ENCODE measurements at places on chromosomes 7 and 10. TPM values are rescaled to one million over a fixed set of nuclear protein-coding genes. Genes with fewer than 3 reads are reported as not detected.

DNA sequence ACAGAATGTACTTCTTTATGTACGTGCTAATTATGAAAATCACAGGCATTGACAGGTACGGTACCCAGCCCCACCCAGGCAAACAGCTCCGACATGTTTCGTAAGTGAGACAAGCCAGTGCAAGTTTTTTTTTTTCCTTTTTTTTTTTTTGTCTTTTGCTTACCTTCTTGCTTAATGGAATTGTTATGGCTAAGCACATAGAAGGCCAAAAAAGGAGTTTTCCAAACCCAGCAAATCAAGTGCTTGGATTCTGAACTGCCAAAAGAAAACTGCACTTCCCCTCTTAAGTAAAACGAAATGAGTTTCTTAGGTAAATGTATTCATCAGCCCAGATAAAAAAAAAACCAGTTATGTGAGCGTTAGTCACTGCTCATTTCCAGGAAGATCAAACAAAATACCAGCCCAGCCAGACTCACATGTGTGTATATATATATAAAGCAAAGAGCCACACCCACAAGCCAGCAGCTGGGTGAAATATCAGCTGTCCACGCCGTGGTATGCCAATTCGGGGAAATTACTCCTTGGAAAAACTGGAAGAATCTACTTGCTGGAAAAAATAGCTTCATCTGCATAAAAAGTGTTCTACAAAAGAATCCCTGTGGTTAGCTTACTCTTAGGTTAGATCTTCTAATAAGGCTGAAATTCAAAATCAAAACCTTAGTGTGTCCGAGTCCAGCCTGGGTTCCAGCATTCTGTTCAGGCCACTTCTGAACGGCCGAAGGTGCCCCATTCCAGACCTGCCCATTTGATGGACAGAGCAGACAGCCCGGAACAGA is 8.0 kb downstream of the KLF6 start:
- no peak for DNase-seq

DNA sequence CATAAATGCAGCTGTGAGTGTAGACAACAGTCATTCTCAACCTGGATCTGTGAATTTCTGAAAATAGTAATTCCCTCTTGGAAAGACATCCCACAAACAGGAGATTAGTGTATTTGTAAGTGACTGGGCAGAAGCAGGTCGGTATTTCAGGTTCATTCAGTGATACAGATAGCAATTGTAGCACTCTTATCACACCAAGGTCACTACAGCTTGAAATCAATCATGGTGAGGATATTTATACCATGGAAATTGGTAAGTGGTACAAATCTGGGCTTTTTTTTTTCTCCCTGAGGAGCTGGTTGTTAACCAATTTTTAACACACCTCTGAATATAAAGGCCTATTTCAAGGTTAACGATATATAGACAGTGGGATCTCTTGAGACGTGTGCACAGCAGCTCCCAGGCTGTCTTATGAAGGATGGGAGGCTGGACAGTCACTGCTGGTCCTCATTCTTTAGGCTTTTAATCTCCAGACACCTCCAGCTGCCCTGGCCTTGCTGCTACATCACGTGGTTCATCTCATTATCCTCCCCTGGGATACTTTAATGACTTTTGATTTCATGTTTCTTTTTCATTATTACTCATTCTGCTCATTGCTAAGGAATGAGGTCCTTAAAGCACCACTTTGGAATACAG is 87.1 kb downstream of the ITGA8 start:
- DNase-seq, result no peak

DNA sequence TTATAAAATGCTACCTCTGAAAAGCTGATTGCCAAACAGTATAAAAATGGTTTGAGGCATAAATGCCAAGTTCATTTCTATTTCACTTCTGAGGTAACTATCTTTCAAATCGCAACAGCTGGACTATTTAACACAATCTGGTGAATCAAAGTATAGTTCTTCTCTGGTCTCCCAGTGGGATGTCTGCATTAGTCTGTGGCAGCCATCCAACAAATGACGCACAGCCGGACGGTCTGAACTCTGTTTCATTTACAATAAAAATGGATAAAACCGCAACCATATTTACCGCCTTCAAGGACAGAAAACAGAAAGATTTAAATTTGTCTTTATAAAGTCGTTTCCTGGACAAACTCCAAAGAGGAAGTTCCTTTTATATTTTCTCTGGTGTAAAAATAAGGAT is 41.9 kb downstream of the ENO4 start:
- no peak for DNase-seq

GRCh38 chr7:100516135-100516812 is 22.7 kb upstream of the AGFG2 start:
- DNase-seq, result no peak

DNA sequence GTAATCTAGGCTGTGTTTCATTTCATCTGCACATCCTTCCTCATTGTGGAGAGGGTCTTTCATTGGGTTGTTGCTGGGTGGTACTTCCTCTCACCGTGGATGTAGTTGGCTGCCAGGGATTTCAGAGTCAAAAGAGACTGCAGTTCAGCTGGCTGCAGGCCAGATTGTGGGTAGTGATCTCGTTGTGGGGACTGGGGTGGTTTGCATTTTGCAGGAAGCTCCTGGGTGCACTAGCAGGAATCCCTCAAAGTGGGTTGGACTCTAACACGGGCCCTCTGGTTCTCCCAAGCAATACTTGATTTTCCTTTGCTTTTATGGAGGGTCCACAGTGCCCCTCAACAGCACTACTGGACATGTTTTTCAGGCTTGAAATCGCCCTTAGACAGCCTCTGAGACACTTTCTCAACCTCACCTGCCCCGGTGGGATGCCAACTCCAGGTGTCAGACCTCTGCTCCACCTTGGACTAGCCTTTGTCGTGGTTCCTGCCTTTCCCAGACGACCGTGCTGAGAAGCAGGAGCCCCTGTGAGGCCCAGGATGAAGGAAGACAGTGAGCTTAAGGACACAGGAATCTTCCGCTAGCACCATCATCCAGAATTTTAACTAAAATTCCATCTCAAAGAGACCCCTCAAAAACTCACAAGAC is 23.9 kb upstream of the ZNF273 start:
- no peak for DNase-seq

PLEKHS1 gene
- polyA plus RNA-seq, result not detected

CPXM2 gene
- 0.03 TPM for polyA plus RNA-seq

DNA sequence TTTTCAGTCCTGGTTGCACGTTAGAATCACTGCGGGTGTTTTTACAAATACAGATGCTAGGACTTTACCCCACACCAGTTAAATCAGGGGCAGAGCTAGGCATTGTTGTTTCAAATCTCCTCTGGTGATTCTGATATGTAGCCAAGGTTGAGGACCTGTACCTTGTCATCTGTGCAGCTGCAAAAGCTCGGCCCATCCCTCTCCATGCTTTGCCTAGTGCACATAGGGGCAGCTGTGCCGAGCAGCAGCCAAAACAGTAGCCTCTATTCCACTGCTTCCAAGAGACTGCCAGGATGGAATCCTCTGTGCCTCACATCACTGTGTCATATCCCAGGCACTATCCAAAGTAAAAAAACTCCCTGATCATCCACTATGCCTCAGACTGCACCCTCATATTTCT is 181.3 kb downstream of the CDK14 start:
- DNase-seq, result no peak

GRCh38 chr7:155594961-155595366 is 48.6 kb upstream of the CNPY1 start:
- DNase-seq, result no peak

SPDYE2B gene
- not detected for polyA plus RNA-seq

DNA sequence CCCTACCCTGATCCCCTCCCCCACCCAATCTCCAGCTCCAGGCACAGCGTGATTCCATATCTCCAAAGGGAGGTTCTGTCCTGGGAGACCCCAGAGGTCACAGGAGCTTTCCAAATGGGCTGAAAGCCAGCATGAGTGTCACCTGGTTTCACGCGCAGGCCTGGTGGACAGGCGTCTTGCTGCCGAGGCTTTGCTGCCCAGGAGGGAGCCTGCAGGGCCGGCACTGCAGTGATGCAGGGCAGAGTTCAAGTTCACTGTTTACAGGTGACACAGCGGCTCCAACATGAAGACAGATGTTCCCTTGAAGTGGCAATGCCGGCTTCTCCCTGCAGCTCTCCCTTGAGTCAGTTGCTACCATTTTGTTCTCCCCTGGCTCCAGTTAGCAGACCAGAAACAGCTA is 104.3 kb downstream of the TCERG1L start:
- no peak for DNase-seq

POT1 gene
- polyA plus RNA-seq, result 23.8 TPM

All from keratinocyte (primary cell).